ENCODE measurements at places on chromosomes 1 and 21. TPM values are rescaled to one million over a fixed set of nuclear protein-coding genes. Genes with fewer than 3 reads are reported as not detected.

FCRL6 gene
- total RNA-seq: not detected

C1orf105 gene
- not detected for total RNA-seq

S100A8 gene
- total RNA-seq: not detected

ANKRD35 gene
- total RNA-seq: not detected

AADACL4 gene
- total RNA-seq: not detected

RBM11 gene
- not detected for total RNA-seq

BTG2 gene
- 12.3 TPM for total RNA-seq

ASCL5 gene
- total RNA-seq: 0.27 TPM

RGS16 gene
- total RNA-seq: 0.25 TPM

TRIM67 gene
- total RNA-seq: 0.12 TPM

MXRA8 gene
- 0.15 TPM for total RNA-seq

GSTM5 gene
- not detected for total RNA-seq

PCBP3 gene
- 2.1 TPM for total RNA-seq

RAB7B gene
- total RNA-seq: 1.2 TPM

GJA9 gene
- not detected for total RNA-seq

C8B gene
- not detected for total RNA-seq

ALG14 gene
- 5.6 TPM for total RNA-seq

DENND4B gene
- 38.4 TPM for total RNA-seq

ASTN1 gene
- total RNA-seq: not detected

AGO3 gene
- total RNA-seq: 4.5 TPM

TMPRSS15 gene
- total RNA-seq: not detected

CHIA gene
- total RNA-seq: not detected

SPRR2G gene
- not detected for total RNA-seq

PTGER3 gene
- total RNA-seq: not detected

MCOLN2 gene
- total RNA-seq: 1.7 TPM
